Ovary (tissue), 10 donors: ENCODE measurements at places on chromosomes 7 and 10. TPM values are rescaled to one million over a fixed set of nuclear protein-coding genes. Genes with fewer than 3 reads are reported as not detected.

- no peak for DNase-seq
Observed at GRCh38 chr7:22563032-22563501, 63.1 kb upstream of the STEAP1B start.

- DNase-seq, result no peak
Observed at GRCh38 chr10:18136073-18136791, 4.0 kb upstream of the CACNB2 start.

- DNase-seq, result no peak
Observed at GRCh38 chr7:91784469-91784868, 96.0 kb downstream of the MTERF1 start.

- no peak for DNase-seq
Observed at GRCh38 chr10:52703451-52703850, 69.1 kb downstream of the MBL2 start.

DNA sequence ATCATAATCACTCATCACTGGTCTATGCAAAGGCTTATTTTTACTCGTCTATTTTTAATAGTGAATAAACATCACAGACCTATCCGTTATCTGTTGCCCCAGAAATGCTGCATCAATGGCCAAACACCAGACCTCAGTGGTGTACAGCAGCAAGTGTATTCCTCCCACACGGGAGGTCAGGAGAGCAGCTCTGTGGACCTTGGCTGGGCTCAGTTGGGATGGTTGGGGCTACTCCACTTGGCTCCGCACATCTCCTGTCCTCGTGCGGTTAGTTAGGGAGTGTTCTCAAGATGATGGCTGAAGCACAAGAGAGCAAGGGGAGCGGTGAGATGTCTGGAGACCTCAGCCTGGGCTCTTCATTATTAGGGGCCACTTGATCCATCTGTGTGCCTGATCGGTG, 2.0 kb downstream of the AKR1E2 start:
- DNase-seq, result no peak

Gene HOXA10
- polyA plus RNA-seq, result 2.8 TPM

Gene DNMBP
- 23.1 TPM for polyA plus RNA-seq

DNA sequence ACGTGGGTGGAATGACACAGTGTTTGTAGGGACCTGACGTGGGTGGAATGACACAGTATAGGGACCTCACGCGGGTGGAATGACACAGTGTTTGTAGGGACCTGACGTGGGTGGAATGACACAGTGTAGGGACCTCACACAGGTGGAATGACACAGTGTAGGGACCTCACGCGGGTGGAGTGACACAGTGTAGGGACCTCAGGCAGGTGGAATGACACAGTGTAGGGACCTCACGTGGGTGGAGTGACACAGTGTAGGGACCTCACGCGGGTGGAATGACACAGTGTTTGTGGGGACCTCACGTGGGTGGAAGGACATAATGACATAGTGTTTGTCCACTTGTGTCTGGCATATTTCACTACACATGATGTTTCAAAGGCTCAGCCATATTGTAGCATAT, 19.3 kb downstream of the PPP2R2D start:
- no peak for DNase-seq
